NCI-H82 (cell line): ENCODE measurements at places on chromosomes 6 and 20.

DNA sequence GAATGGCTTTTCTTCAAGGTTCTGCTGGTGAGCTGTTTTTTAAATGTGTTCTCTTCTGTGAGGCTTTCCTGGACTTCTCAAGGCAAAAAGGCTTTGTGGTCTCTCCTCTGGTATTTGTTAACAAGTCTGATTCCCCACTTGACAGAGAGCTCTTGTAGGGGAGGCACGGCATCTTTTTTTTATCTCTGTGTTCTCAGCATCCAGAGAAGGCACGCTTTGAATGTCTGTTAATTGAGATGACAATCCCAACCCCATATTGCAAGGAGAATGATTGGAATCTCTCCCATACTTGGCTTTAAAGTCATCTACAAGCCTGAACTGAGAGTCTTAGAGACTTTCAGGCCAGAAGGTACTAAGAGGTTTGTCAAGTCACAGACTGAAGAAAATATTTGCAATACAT lies 22.6 kb downstream of the EDN1 start:
- DNase-seq: no peak

DNA sequence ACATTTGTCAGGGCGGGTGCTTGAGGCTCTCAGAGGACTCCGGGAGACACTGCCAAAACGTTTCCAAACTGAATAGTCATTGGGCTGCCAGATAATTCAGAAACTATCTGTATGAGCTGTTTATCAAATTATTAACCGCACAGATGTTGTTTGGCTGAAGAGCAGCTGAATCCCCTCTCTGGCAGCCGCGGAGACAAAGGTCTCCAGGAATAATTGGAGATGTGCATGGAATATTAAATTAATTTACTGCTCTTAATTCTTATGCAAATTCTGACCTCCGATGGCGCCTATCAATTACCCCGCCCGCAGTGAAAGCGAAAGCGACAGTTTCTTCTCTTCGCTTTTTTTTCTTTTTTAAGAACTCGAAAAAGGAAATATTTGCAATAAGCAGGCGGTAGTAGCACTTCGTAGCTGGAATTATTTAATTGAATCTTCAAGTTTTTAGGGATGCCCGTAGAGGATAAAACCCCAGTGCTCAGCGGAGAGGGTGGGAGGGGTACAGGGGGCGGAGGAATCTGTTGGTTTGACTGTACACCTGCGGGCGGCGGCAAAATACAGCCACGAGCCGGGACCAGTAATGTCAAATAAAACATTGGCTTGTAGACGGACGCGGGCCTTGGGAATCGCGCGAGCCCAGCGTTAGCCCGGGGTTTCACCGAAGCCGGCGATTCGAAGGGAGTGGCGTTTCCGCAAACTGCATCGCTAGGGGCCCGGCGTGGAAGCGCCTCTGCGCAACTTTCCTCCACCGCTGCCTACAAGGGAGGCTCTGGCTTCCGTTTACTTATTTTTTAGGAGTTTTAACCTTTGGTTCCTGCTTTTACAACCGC lies 6.2 kb downstream of the LINC00237 start:
- peak; percentile 60 for DNase-seq

DNA sequence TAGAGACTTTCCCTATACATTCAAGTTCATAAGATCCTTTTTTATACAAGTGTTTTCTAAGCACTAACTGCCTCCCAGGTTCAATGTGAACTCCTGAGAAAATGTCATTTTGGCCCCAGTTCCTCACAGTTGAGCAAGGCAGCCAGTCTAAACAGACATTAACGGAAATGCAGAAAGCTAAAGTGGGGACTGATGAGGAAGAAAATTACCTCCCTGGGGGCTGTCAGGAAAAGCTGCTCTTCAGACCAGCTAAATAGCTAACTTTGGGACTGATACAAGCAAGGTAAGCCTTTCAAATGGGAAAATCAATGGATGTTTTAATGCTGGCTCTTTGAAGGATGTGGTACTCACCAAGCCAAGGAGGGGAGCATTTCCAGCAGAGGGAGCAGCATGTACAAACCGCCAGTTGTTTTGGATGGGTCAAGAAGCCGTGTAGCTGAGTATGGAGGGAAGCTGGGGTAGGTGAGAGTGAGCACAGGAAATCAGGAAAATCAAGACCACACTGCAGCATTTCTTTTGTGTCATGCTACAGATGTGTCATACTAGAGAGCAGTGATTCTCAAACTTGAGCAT lies 180.8 kb upstream of the CHD6 start:
- DNase-seq: no peak

GRCh38 chr6:116444092-116444491 lies 17.1 kb upstream of the CALHM6 start:
- DNase-seq: peak; percentile 46

GRCh38 chr20:35750611-35751010 lies 8.6 kb upstream of the RBM39 start:
- no peak for DNase-seq

DNA sequence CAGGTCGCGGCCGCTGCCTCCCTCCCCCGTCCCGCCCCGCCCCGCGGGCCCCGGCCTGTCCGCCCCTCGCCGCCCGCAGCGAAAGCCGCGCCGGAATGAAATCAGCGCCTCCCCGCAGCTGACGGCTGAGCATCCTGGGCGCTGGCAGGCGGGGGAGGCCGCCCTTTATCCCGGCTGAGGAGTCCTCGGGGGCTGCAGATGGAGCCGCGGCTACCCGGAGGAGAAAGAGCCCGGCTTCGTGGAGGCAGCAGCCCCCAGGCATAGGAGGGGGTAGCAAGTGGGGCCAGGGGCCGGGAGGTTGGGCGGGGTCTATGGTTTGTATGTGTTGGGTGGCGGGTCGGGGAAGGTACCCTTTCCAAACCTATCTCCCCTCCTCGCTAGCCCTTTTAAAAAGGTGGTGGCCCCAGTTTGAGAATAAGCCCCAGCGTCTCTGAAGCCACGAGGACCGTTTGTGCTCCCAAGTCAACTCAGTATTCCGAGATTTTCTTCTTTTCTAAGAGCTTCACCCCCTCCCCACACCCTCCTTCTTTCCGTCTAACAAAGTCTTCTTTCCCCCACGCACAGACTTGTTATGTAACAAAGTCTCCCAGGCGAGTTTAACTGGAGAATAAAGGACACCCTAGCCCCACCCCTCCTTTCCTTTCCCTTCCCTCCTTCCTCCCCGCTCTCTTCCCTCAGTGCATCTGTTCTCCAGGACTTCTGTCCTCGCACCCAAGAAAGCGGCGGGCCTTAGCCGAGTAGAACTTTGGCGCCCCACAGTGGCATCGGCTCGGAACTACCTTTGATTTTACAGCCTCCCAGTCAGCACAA lies 11.0 kb downstream of the POU3F2 start:
- peak; percentile 95 for DNase-seq

GRCh38 chr6:116409756-116410155 lies 39.0 kb downstream of the DSE start:
- no peak for DNase-seq

GRCh38 chr6:38937839-38938613 lies 110.6 kb upstream of the GLP1R start:
- DNase-seq: no peak

- DNase-seq: no peak
These were observed 17.5 kb downstream of the KIF25 start for GRCh38 chr6:168015009-168015408.

DNA sequence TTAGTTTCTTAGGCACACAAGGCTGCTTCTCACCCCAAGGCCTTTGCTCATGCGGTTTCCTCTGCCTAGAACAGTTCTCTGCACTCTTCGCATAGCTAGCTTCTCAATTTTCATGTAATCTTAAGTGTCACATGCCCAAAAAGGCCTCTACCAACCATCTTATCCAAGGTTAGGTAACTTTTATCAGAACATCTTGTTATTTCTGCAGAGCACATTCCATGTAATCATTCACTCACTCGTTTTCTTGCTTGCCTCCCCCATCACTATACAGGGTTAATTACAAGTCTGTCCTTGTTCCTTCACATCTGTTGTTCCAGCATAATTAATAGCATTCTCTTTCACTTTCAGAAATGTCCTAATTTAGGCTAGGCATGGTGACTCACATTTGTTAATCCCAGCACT lies 53.8 kb downstream of the NCOA6 start:
- no peak for DNase-seq

GRCh38 chr20:18909254-18909653 lies 95.7 kb downstream of the SCP2D1 start:
- no peak for DNase-seq

GRCh38 chr6:5493806-5494205 lies 232.5 kb downstream of the FARS2 start:
- no peak for DNase-seq

DNA sequence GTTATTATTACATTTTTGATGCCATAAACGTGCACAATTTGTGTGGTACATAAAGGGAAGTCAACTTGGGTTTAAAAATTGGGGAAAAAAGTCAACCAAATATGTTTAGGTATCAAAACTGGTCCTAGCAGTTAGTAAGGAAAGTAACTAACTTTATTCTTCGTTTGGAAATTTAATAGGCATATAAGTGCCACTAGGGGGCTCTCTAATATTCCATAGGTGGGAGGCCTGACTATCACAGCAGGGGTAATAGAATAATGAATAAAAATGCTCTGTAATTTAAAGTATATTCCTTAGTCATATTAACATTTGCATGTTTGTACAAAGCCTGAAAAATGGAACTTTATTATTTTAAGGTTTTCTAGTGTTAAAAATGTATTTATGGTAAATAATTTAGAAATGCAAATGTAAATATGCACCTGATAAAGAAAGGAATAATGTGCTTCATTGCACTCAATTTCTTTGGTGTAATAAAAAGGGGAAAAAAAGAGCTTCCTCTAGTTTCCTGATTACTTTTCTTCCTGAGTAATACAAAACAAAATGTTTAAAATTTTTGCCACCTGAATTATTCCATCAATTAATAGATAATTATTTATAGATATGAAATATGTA lies 125.7 kb upstream of the HDAC2 start:
- peak; percentile 85 for DNase-seq

DNA sequence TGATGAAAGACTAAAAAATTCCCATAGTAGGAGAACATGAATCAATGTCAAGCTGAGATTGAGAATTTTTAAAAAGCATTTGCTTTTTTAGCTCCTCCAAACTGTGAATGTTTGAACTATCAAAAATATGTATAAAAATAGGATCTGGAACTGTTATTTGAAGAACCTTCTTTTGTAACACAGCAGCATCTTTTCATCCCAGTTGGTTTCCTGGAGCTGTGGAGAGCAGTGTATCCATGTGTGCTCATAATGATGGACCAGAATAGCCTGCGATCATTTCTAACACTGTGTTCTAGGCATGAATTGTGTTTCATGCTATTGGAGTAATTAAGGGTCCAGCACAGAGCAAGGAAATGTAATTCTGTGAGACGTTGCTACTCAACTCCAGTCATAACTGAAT lies 22.1 kb downstream of the MRAP2 start:
- no peak for DNase-seq

DNA sequence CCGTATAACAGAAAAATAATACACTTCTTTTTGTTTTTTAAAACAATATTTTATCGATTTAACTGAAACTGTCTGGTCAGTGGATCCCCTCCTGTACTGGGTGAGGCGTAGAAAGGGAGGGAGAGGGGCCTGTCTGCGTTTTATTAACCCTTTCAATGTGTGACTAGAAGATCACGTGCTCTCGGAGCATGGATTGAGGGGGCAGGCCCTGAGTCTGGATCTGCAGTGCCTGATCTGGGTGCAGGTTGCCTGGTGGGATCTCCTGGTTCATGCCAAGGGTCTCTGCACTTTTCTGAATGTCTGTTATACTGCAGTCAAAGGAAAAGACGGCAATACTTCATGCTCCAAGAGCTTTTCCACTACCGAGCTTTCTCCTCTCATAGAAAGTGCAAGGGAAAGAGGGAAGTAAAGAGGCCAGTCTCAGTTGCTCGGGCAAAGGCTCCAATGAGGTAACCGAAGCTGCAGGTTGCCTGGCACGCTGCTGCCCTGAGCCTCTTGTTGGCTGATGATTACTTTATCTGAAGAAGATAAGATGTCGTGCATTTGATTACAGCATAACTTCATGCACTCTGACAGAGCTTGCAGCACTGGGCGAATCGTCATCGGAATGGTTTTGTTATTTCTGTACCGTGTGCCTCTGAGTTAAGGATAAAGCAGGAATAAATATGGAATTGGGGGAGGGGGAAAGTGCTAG lies 167.5 kb upstream of the PMEPA1 start:
- DNase-seq: no peak

- DNase-seq: peak; percentile 72
These were observed 18.6 kb downstream of the GFOD1 start for GRCh38 chr6:13468839-13469238.

- DNase-seq: no peak
These were observed 41.7 kb downstream of the GFOD1 start for GRCh38 chr6:13445744-13446115.

GRCh38 chr6:53770780-53771249 lies 24.0 kb upstream of the LRRC1 start:
- DNase-seq: no peak

GRCh38 chr6:66913657-66914056 lies 1206.6 kb upstream of the EYS start:
- no peak for DNase-seq

DNA sequence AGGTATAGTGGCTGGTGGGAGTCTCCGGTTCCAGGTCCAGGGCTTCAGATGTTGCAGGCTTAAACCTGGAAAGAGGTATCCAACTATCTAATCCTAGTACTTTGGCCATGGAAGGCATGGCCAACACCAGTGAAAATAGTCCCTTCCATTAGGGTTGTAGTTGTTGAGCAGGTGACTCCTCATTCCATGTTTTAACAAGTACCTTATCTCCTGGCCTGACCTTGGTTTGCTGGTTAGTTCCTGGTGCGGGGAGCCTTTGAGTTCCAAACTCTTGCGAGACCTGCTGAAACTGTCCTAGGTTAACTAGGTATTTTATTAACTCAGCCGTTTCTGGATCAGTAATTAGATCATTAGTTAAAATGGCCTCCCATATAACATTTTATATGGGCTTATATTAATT lies 165.1 kb upstream of the PROKR2 start:
- DNase-seq: no peak

- DNase-seq: peak; percentile 27
These were observed 75.5 kb upstream of the TNFAIP3 start for GRCh38 chr6:137791281-137792159.

DNA sequence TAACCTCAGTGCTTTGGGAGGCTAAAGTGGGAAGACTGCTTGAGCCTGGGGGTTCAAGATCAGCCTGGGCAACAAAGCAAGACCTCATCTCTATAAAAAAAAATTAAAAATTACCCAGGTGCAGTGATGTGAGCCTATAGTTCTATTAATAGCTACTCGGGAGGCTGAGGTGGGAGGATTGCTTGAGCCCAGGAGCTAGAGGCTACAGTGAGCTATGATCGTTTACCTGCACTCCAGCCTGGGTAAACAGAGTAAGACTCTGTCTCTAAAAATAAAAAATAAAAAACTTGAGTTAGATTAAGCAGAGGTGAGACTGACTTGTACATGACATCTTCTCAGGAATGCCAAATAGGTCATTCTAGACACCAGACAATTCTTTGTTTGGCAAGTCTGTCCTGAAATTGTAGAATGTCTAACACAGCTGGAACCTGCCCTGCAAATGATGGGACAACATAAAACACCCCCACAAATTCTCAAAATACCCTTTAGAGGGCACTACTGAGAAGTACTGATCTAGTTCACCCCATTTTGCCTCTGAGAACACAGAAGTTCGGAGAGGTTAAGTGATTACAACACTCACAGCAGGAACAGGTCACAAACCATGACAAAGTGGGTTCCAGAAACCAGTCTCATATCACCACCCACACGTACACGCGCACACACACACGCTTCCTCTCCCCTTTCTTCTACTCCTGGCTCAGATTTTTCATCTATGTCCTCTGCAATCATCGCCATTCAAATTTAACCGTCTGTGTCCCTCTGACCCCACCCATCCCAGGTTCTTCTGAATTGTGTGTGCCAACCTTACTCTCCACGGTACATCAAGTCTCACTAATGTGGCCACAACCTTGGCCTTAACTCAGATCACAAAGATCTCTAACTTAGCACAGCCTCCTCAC lies 38.3 kb downstream of the ARHGAP18 start:
- DNase-seq: peak; percentile 18

- DNase-seq: no peak
These were observed 91.2 kb upstream of the EEF1E1 start for GRCh38 chr6:8193541-8193940.
